ENCODE measurements at places on chromosomes 7 and 10.
A peak's percentile ranks its signal among the peaks of the same experiment; 100 is the strongest.

GRCh38 chr10:103759100-103759781 lies 96.1 kb downstream of the SH3PXD2A start:
- DNase-seq, result peak; percentile 58

GRCh38 chr10:12941966-12942365 lies 59.5 kb downstream of the CCDC3 start:
- DNase-seq, result no peak

- peak; percentile 91 for DNase-seq
Measured at GRCh38 chr10:17616403-17617030, 657 bp downstream of the HACD1 start.

- no peak for DNase-seq
Measured at GRCh38 chr10:132005147-132005546, 23.4 kb upstream of the BNIP3 start.

GRCh38 chr10:91617072-91617609 lies 15.7 kb downstream of the PPP1R3C start:
- DNase-seq, result no peak

- DNase-seq, result no peak
Measured at GRCh38 chr7:130995252-130996081, 261.5 kb upstream of the KLF14 start.

GRCh38 chr7:37309493-37309892 lies 139.2 kb downstream of the ELMO1 start:
- DNase-seq, result no peak
